Fibroblast of skin of right quadriceps (primary cell): ENCODE measurements at places on chromosomes 13 and 19.

GRCh38 chr13:24353736-24354135 lies 44.4 kb downstream of the C1QTNF9 start:
- DNase-seq = no peak

GRCh38 chr13:34347784-34348573 lies 530.0 kb downstream of the RFC3 start:
- no peak for DNase-seq

DNA sequence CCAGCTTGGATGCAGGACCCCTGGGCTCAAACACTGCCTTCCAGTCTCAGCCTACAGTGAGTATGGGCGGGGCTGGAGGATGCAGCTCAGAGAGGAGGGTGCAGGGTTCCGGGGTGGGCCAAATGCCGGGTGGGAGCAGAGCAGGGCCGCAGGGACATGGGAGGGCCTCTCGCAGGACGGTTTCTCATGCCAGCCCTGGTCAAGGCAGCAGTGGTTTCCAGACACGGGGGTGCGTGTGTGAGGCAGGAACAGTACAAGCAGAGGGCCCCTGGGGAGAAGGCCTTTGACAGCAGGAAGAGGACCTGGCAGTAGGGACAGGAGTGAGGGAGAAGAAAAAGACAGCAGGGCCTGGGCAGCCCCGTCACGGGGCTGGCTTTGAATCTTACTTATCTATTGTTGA lies 34.1 kb downstream of the CRTC1 start:
- DNase-seq = no peak

DNA sequence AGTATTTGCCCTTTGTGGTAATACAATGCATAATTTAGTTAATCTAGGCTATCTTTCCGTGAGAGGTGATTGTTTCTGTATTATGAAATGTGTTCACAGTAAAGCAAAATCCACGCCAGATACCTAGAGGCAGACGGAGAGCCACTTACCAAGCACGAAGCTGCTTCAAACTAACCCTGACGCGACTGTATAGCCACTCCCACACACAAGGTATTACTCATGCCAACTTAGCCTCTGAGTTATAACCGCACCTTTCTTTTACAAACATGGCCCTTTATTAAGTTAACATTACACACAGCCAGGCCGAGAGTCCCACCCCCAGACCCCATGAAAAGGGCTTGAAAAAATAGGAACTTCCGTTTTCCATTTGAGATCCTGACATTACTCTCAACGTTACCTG lies 185.7 kb downstream of the ABCC4 start:
- peak; percentile 17 for DNase-seq

- DNase-seq = no peak
Observed at GRCh38 chr13:63149375-63149774, 1733.7 kb upstream of the PCDH20 start.

GRCh38 chr19:27860309-27860934 lies 1352.5 kb downstream of the UQCRFS1 start:
- no peak for DNase-seq

- no peak for DNase-seq
Observed at GRCh38 chr19:4016903-4017638, 9.5 kb downstream of the PIAS4 start.
